Glomerular endothelial cell (primary cell): ENCODE measurements at places on chromosomes 3 and 15. TPM values are rescaled to one million over a fixed set of nuclear protein-coding genes. Genes with fewer than 3 reads are reported as not detected.

The CLDN18 gene
- not detected in 2 replicates for total RNA-seq

The BLM gene
- 3.2 and 4.1 TPM in 2 replicates for total RNA-seq

The GOLGA8G gene
- total RNA-seq = not detected in 2 replicates

The ZBBX gene
- total RNA-seq = 0.47 TPM in 1 of 2 replicates, not detected in the other

The HIGD2B gene
- not detected in 2 replicates for total RNA-seq

The C3orf33 gene
- total RNA-seq = 2.5 and 2.9 TPM in 2 replicates

The CHAC1 gene
- 10.3 and 12.7 TPM in 2 replicates for total RNA-seq

The CX3CR1 gene
- not detected in 2 replicates for total RNA-seq

The COLQ gene
- total RNA-seq = 0.05 and 2.6 TPM in 2 replicates

The CLDN11 gene
- 111 and 158 TPM in 2 replicates for total RNA-seq

The NAALADL2 gene
- total RNA-seq = 0.19 and 1.3 TPM in 2 replicates

The TMIE gene
- not detected in 2 replicates for total RNA-seq

The CLDN16 gene
- total RNA-seq = 0.06 and 2.5 TPM in 2 replicates

The ANKDD1A gene
- 0.58 and 6.2 TPM in 2 replicates for total RNA-seq

The PPM1L gene
- 1.9 and 3.2 TPM in 2 replicates for total RNA-seq

The CA12 gene
- total RNA-seq = 4.9 and 5.5 TPM in 2 replicates

The GOLGA6L2 gene
- not detected in 2 replicates for total RNA-seq

The IL20RB gene
- 0.73 and 1.6 TPM in 2 replicates for total RNA-seq

The SLC2A2 gene
- not detected in 2 replicates for total RNA-seq

The GHSR gene
- total RNA-seq = not detected in 2 replicates

The DUOXA1 gene
- not detected in 2 replicates for total RNA-seq

The RBP2 gene
- total RNA-seq = not detected in 2 replicates
